ENCODE measurements at places on chromosomes 12 and 14.

- no peak for DNase-seq
Measured at GRCh38 chr14:61033855-61034254, 52.8 kb downstream of the SLC38A6 start.

GRCh38 chr12:107135177-107135576 lies 41.8 kb upstream of the CRY1 start:
- no peak for DNase-seq

GRCh38 chr12:99381992-99382391 lies 265.6 kb upstream of the GARIN6 start:
- DNase-seq, result no peak

DNA sequence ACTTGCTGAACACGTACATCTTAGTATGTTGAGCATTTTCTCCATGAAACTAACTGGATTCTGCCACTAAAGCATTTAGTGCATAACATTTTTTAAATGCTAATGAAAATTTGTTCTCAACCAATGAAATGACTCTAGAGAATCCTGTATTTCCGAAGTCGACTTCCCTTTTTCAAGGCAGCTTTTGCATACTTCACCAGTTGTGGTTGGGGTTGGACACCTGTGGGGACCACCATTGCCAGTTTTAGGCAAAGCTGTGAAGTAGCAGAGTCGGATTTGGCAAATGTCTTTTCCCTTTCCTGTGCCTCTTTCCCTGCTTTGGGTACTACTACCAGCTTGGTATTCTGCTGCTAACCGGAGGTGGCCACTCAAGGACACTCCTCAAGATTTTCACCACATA lies 349.2 kb downstream of the BCAT1 start:
- DNase-seq, result no peak

- DNase-seq, result no peak
Measured at GRCh38 chr12:49261721-49262120, 3.2 kb upstream of the TUBA1C start.

- DNase-seq, result no peak
Measured at GRCh38 chr14:105095236-105095805, 30.1 kb upstream of the GPR132 start.

GRCh38 chr12:54000116-54001114 lies at the start of gene HOXC9:
TSS of gene HOXC9 (plus strand) at chr12:54000161. CDS start at chr12:54000189, 28 bp downstream.
- DNase-seq, result no peak

GRCh38 chr14:65433157-65433556 lies 20.6 kb downstream of the FUT8 start:
- no peak for DNase-seq

- no peak for DNase-seq
Measured at GRCh38 chr12:67541625-67541991, 106.9 kb upstream of the DYRK2 start.

GRCh38 chr12:89817501-89818226 lies 109.0 kb upstream of the ATP2B1 start:
- no peak for DNase-seq

GRCh38 chr12:6070472-6071257 lies 53.8 kb downstream of the VWF start:
- DNase-seq, result no peak

DNA sequence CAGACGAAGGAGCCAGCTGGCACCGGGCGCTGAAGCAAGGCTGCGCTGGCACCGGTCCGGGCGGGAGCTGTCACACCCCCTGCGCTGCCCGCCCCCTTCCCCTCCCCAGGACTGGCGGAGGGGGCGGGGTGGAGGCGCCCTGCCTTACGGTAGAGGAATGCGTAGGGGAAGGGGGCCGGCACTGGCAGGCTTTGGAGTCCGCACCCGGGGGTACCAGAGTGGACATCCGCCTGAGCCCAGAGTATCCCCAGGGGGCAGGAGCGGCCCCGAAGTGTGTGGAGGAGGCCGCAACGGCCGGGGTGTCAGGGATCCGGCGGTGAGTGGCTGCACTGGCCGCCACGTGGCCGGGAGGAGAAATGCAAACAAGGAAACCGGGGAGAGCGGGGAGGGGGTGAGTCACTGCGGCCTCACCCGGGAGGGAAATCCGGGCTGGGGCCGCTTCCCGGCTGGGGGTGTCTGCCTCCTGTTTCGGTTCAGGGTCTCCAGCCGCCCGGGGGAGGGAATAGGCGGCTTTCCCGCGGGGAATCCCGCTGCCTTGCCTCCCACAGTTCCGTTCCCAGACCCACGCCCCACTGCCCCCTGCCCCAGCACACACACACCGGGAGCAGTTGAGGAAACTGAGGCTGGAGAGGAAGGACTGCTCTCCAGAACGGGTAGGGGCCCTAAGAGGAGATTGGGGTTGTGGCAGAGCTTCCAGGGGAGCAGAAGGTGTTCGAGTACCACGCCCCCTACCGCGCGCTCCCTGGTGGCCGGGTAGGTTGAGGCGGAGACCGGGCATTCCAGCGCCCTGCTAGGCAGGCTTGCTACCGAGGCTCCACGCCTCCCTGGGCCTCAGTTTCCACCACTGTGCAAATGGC lies at the start of gene RAPGEF3:
RAPGEF3 (minus strand) TSS at position 47 of the 857 bp plus-strand sequence. CDS start 324 bp downstream, outside the sequence.
- DNase-seq, result peak; percentile 84

- DNase-seq, result no peak
Measured at GRCh38 chr12:58455136-58455535, 465.2 kb downstream of the LRIG3 start.

GRCh38 chr12:54421175-54421878 lies 2.3 kb upstream of the ITGA5 start:
- DNase-seq, result no peak

- no peak for DNase-seq
Measured at GRCh38 chr12:57992001-57992400, 50.6 kb downstream of the ATP23 start.

DNA sequence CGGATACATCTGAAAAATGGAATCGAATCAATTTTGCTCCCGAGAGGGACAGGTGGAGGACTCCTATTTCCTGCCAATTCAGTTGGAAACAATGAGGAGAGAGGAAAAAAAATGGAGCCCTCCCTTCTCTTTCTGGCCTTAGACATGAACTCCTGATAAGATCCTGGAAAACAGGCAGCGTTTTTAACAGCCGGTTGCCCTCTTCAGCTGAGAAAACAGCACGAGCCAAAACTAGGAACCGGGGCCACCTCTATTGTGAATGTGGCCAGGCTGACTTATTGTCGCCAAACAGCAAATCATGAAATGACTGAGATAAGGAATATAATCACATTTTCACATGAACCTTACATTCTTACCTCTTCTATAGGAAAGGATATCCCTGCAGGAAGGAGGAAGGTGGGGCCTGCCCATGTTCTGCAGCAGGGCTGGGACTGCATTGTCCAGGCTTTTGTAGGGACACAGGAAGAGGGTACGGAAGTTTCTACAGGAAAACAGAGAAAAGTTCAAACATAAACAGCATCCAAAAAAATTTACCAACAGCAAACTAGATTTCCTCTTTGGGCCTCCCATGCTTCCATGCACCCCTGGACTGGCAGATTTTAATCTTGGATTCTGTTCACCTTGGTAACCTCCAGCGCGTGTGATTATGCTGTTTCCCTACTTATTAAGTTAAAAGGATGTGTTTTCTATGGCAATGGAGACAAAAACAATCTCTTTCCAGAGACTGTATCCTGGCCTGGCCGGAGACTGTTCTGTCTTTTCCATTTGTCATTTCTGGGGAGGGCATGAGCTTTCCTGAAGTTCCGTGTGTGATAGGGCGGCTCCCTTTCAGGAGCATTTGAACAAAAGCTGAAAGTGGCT lies 29.0 kb upstream of the ELK3 start:
- DNase-seq, result peak; percentile 1

GRCh38 chr12:56315622-56316473 lies at the start of gene CNPY2:
TSS of gene CNPY2 (minus strand) at chr12:56315988. CDS start at chr12:56315217, 771 bp downstream.
- peak; percentile 97 for DNase-seq

- no peak for DNase-seq
Measured at GRCh38 chr14:101293605-101294004, 267.7 kb upstream of the DIO3 start.

GRCh38 chr12:57767305-57767698 lies 424 bp upstream of the CYP27B1 start:
- DNase-seq, result no peak

Measured in NCI-H1092 treated with DMSO at 0.1 percent for 48 hours (cell line).